ENCODE measurements at places on chromosomes 12 and 14.

DNA sequence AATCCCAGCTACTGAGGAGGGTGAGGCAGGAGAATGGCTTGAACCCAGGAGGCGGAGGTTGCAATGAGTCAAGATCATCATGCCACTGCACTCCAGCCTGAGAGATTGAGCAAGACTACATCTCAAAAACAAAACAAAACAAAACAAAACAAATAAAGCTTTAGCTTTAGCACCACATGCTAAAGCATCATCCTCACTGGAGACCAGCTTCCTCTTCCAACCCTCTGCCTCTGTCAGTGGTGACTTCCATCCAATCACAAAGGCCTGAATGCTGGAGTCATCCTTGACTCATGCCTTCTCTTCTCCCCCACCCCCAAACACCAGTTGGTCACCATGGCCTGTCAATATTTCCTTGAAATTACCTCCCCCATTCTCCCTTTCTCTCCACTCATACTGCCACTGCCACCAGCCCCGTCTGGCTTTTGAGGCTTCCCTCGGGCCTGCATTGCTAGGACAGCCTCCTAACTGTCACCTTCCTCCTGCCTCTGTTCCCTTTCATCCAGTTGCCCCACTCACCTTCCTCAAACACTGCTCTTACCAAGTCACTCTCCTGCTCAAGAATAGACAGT, 1.4 kb downstream of the ZNF385A start:
- no peak for DNase-seq

DNA sequence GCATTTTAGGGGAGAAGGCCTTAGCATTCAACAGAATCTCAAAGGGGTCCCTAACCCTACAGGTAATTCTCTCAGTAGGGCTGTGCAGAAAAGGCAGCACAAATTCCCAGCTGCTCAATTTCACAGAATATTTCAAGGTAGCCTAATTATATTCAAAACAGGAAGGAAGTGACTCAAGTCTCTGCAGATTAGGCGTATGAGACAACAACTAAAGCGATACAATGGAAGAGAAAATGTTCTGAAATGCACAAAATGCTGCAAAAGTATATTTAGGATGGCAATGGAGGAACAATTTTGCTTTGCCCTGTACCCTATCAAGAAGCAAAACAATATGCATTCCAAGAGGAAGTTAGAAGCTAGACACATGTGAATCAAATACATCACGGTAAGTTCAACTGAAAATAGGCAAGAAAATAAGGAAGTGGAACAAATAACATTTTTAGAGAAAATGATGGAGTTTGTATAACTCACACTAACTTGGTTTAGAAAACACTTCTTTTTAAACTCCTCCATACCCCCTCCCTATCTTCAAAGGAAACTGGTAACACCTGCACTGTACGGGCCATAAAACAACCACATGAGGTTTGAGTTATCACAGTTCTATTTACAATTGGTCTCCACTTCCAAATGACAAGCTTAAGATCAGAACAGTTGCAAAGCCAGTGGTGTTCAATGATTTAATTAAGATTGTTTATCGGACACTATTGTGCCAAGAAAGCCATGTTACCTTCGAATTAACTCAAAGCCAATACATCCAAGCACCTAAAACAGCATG, 1.6 kb downstream of the GIT2 start:
- DNase-seq: no peak

- DNase-seq: no peak
These were observed 11.1 kb upstream of the NEMF start for GRCh38 chr14:49863487-49864281.

GRCh38 chr14:51677266-51677665, 25.6 kb downstream of the FRMD6 start:
- no peak for DNase-seq

GRCh38 chr12:28086521-28087155, 103.6 kb upstream of the CCDC91 start:
- DNase-seq: no peak

DNA sequence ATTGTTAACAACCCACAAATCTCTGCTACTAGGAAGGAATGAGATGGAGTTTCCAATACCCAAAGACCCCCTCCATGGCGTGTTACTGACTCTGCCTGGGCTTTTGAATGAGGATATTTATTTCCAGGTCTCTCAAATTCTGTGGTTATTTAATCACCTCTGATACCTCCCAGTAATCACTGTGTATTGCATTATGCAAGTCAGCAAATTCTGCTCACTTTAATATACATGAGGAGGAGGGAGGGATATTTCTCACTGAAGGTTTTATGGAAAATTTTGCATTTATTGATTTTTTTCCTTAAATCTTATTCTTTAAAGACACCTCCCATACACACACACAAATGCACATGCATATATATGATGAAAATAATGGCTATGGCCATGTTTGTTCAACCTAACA, 962.9 kb downstream of the VRK1 start:
- no peak for DNase-seq

- DNase-seq: no peak
These were observed 5.6 kb upstream of the NFATC4 start for GRCh38 chr14:24362241-24362960.

DNA sequence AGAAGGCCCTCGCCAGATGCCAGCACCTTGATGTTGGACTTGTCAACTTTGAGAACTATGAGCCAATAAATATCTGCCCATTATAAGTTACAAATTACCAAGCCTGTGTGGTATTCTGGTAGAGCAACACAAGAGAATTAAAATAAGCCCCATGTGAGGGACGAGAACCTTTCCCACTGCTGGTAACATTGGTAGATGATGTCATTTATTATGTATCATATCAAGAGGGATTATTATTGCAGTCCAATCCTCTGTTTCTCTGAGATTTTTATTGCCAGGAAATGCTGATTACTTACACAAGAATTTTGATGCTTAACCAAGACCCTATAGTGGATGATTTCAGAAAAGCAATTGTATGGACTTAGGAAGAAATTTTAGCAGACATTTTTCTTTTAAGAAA, 40.3 kb upstream of the SLC24A4 start:
- no peak for DNase-seq

DNA sequence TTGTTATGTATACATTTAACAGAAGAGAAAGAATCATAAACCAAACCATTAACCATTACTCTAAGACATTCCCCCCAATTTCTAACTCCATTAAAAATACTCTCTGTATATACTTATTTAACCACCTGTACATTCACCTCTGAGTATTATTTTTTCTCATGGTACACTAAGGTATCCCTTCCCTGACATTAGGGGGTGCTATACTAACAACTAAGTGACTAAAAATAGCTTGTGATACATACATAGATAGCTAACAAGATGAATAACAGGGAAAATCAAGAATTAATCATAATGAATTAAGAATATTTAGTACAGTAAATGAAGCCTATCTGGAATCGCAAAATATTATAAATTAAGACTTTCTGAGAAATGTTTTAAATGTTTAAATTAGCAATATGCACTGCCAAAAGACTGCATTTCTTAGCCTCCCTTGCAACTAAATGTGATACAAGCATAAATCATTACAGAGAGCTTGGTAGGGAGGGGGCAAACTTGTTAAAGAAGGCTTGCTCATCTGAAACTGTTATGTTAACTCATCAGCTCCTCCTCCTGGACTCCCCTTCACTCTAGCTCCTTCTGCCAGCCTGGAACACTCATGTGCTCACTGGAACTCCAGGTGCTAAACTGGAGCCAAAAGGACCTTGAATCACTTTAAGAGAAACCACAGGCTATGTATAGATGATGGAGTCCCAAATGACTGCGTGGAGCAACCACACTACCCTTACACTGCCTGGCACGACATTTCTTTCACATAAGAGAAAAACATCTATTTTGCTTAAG, 14.9 kb downstream of the C2CD5 start:
- no peak for DNase-seq

DNA sequence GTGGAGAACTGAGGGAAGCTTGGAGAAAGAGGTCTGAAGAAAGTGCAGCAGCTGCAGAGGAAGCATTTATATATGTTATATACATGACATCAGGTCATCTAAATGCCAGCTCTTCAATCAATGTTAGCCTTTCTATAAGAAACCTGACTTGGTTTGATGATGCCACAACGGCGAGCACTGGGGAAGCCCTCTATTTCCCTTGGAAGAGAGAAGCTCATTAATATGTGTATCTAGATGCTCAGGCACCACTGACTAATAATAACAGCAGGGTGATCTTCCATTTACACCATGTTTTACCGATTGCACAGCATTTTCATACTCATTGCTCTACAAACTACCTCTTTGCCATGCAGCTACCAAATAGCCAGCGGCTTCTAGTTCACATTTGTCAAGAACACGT, 811 bp downstream of the ACYP1 start:
- no peak for DNase-seq

DNA sequence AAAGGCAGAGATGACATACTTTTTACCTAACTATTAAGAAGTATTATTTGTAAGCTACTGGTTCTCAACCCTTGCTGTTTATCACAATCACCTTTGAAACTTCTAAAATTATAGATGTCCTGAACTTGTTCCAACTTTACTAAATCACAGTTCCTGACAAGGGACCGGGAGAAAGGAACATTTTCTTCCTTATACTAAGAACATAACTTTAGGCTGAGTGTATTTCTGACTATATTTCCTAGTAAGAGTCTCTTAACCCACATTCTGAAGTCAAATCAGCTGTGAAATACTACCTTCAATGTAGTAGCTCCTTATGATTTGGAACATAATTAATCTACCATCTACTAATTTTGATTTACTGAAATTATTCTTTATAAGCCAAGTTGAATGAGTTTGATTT, 80.2 kb downstream of the BAZ1A start:
- DNase-seq: no peak

- DNase-seq: no peak
These were observed 163.2 kb downstream of the DYRK2 start for GRCh38 chr12:67811437-67812361.

DNA sequence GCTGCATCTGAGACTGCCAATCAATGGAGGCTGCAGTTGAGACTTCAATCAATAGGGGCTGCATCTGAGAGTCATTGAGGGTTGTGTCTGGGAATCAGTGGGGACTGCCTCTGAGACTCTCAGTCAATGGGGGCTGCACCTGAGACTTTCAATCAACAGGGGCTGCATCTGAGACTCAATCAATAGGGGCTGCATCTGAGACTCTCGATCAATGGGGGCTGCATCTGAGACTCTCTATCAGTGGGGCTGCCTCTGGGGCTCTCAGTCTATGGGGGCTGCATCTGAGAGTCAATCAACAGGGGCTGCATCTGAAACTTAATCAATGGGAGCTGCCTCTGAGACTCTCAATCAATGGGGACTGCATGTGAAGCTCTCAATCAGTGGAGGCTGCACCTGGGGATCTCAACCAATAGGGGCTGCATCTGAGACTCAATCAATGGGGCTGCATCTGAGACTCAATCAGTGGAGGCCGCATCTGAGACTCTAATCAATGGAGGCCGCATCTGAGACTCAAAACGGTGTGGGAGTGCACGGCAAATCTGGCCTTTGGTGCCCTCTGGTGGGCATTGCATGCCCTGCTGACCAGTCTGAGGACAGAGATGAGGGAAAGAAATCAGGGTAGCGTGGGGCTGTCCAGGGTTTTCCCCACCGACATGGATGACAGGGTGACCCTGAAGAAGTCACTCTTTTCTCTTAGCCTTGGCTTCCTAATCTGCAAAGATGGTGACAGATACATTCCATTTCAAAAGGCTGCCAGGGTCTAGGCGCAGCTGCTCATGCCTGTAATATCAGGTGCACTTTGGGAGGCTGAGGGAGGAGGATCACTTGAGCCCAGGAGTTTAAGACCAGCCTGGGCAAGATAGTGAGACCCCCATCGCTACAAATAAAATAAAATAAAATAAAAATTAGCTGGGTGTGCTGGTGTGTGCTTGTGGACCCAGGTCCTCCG, 41.3 kb upstream of the EIF5 start:
- peak; percentile 80 for DNase-seq

- no peak for DNase-seq
These were observed 39.9 kb downstream of the LTBP2 start for GRCh38 chr14:74571901-74572725.

DNA sequence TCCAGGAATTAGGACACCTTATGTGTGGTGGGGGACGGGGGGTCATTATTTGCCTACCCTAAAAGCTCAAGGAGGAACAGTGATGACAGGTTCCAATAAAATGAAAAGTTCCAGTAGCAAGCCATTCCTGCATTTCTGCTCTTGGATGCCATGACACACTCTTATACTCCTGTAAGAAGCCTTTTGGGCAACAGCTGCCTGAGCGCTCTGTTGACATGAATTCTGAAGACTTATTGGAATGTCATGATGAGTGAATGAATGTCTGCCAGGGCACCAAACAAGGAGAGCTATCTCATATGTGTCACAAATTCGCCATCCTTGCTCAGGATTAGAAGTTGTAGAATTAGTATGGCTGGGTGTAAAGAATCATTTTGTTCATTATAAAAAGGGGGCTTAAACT, 36.3 kb downstream of the PTGER2 start:
- DNase-seq: no peak

GRCh38 chr14:53620317-53620716, 336.3 kb downstream of the BMP4 start:
- no peak for DNase-seq

DNA sequence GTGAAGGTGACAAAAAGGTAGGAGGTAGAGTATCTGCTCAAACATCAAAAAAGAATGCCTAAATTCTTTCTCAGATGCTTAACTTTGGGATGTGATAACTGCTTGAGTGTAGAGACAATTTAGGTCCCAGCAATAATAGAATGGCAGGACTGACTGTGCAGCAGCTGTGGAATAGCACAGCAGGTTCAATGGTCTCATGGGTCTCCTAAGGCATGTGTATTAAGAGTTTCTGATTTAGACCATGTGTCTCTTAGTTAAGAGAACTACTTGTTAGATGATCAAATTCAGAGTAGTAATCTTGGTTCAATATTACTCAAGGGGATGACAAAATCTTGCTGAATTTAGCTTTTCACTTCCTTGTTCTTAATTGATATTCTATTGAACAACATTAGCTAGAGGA, 72.0 kb downstream of the ALX1 start:
- DNase-seq: no peak

- DNase-seq: no peak
These were observed 235.7 kb downstream of the TTC8 start for GRCh38 chr14:89060191-89060590.

- no peak for DNase-seq
These were observed 117.6 kb downstream of the CMAS start for GRCh38 chr12:22163594-22163993.

DNA sequence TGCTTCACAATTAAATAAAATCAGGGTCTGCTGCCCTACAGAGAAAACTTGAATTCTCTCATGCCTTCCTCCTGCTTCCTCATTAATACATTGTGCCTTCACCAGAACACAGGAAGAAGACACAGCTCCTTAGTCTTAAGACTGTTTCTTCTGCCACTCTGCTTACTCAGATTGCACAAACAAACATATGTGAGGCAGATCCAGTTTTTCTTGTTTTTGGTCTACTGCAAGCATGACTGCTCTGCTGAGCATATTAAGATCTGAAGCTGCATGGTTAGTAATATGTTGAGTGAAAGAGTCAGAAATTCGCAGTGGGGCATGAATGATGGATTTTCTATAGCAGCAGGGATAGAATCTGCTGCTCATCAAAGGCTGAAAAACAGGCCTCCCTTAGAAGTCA, 321.1 kb upstream of the STXBP6 start:
- no peak for DNase-seq

GRCh38 chr12:57584690-57585089, 6.3 kb upstream of the PIP4K2C start:
- DNase-seq: no peak

GRCh38 chr14:104331871-104332605, 193.7 kb downstream of the KIF26A start:
- DNase-seq: no peak

- DNase-seq: no peak
These were observed 43.3 kb downstream of the DEGS2 start for GRCh38 chr14:100116134-100116533.
